Effector memory CD8-positive, alpha-beta T cell (primary cell): ENCODE measurements at places on chromosomes 3 and 15.
A peak's percentile ranks its signal among the peaks of the same experiment; 100 is the strongest.

GRCh38 chr3:198070871-198071270 is 110.9 kb downstream of the LMLN start:
- no peak for DNase-seq

DNA sequence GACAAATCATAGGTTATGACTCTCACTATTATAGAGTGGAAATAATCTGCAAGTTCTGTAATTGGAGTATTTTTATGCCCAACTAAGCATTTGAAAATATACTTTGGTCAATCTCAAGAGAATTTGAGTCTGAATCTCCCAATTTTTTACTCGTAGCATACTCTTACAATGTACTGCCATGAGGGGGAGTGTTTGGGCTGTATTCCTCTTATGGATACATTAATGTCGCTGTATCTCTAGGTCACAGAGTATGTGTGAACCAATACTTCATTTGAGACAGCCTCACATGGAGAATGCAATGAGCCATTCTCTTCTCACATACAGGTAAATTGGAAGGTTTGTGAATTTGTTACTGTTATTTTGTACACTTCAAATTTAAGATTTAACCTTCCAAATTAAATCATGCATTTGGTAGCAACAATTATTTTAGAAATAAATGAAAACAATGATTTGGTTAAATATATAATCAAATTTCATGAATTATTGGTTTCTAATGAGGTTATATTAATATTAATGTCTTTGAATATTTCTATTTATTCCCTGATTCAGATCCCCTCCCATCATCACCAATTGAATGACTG is 5.5 kb upstream of the CD200 start:
- DNase-seq, result peak; percentile 49

GRCh38 chr3:121992601-121993560 is 29.2 kb downstream of the ILDR1 start:
- DNase-seq, result no peak

DNA sequence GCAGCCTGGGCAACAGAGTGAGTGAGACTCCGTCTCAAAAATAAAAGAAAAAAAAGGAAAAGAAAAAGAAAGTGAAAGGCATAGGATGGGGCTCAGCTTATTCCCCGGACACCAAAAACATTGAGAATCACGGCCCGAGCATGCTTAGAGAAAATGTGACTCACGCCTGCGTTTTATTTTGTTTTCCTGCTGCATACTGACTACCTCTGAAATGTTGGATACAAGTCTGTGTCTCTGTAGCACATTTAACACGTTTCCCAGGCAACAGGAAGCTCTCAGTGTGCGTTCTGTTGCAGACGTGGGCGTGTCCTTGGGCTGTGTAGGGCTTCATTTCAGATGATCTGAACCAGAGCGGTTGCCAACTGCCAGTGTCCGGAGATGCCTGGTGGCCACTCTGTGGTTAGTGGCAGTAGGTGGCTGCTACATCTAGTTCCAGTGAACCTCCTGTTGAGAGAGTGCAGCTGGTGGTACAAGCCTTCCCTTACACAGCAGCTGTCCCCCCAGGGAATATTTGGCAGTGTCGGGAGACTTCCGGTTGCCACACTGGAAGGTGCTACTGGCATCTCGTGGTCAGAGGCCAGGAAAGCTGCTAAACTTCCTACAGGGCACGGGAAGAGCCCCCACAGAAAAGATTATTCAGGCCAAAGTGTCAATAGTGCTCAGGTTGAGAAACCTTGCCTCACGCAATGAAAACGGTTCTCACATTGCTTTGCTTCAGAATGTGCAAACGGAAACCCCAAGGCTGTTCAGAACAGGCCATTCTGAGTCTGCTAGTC is 3.0 kb downstream of the SLC51A start:
- DNase-seq, result peak; percentile 41

DNA sequence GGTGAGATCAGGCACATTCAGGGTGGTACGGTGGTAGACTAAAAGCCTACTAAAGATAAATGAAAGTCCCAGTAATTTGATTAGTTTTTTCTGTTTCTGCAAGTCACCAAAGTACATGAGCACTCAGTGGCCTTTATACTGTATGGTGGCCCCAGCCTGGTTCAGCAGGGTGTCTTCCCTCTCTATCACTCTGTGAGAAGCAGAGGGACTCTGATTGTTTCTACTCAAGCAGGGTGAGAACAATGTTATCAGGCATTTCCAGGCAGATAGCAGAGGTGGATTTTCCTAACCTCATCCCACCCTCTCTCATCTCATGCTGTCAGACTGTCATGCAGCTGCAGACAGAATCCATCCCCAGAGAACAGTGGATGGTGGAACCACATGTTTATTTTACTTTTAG is 71.5 kb upstream of the BFSP2 start:
- no peak for DNase-seq

DNA sequence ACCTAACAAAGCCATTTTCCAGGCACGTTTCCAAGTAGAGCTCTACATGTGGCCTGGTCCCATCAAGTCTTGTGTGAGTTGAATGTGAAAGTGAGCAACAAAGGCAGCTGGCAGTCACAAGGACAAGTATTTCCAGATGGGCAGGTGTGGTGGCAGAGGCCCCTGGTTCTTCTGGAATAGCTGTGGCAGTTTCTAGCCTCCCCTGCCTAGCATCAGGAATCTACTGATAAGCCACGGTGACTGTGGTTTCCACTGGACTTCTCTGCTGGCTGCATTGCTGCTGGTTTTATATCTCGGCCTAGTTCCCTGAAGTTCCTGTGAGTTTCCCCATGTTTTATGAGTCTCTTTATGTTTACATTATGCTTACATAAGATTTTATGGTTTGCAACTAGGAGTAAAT is 117.7 kb downstream of the GOLIM4 start:
- no peak for DNase-seq

- no peak for DNase-seq
Observed at GRCh38 chr3:30586096-30586805, 20.1 kb upstream of the TGFBR2 start.

GRCh38 chr3:29527246-29527645 is 246.4 kb downstream of the RBMS3 start:
- no peak for DNase-seq

DNA sequence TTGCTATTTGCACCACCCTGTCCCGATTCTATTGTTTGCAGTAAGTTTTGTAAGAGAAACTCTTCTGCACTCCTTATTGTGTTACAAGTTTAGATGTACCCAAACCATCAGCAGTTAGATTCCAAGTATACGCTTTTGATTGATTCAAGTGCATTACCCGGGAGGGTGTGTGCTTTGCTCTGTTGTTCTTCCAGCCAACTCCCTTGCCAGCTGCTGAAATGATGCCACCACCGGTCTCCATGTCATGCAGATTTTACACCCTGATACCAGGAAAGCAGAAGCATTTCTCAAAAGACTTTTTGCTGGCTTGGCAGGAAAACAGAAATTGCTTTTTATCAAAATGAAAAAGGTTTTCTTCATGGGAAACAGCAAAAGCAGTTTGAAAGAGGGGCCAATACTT is 1006.6 kb upstream of the CFAP20DC start:
- DNase-seq, result no peak

DNA sequence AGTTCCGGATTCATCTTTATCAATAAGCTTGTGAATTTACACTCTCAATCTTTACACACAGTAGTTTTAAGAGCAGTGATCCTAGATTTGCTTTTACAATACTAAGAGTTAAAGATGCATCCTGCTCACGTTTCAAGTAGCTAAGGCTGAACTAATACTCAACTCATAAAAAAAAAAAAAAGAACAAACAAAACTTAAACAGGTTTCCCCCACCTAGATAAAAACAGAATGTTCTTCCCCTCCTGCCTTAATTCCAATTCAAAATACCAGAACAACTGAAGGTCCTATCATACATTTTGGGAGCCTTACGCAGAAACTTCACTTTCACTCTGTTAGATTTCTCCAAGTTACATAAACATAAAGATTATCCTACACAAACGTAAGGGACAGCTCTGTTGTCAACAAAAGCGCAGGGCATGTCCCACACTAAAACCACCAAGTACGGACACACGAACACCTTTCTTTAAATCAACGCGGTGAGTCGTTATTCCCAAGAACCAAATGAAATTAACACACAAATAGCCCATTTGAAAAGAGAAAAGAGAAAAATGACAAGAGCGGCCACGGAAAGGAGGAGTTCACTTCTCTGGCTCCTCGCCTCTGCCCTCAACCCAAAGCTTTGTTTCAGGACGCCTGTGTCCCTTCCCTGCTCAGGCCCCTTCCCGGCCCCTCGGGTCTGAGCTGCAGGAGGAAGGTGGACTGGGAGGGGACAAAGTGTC is 941 bp downstream of the CBLB start:
- peak; percentile 26 for DNase-seq

GRCh38 chr3:171632766-171633165 is 172.6 kb upstream of the TNIK start:
- no peak for DNase-seq

DNA sequence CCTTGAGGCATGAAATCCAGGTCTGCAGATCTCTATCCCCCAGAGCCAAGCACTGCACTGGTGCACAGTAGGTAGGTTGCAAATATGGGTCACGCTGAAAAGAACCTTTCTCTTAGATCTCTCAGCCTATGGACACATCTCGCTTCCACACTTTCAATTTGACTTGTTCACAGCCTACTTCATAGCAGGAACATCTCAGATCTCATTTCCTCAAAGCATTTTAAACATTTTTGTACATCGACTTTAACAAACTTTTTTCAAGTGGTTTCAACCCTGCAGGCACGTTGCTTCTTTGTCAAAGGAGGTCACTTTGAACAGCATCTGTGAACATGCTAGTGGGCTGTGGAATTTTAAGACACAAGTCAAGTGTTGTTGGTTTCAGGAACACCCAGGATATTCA is 76.0 kb downstream of the SLC12A8 start:
- no peak for DNase-seq

- DNase-seq, result no peak
Observed at GRCh38 chr15:87944050-87944449, 312.5 kb downstream of the NTRK3 start.

DNA sequence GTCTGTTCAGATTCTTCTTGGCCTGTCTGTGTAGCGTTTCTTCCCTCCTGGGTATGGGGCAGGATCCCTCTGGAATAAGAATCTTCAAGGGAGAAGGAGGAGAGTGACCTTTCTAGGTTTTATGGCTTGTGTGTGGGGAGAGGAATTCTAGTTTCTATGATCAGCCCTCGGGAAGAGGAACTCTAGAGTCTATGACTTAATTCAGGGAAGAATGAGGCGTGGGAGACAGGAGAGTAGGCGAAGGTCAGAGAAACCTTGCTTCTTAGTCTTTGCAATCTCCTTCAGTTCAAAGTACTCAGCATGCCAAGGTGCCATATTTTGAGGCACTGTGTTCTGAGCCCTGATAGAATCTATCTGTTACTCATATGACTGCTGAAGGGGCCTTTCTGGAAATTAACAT is 99.2 kb upstream of the C3orf80 start:
- no peak for DNase-seq

GRCh38 chr15:77022646-77023575 is 28.0 kb downstream of the PSTPIP1 start:
- DNase-seq, result no peak

DNA sequence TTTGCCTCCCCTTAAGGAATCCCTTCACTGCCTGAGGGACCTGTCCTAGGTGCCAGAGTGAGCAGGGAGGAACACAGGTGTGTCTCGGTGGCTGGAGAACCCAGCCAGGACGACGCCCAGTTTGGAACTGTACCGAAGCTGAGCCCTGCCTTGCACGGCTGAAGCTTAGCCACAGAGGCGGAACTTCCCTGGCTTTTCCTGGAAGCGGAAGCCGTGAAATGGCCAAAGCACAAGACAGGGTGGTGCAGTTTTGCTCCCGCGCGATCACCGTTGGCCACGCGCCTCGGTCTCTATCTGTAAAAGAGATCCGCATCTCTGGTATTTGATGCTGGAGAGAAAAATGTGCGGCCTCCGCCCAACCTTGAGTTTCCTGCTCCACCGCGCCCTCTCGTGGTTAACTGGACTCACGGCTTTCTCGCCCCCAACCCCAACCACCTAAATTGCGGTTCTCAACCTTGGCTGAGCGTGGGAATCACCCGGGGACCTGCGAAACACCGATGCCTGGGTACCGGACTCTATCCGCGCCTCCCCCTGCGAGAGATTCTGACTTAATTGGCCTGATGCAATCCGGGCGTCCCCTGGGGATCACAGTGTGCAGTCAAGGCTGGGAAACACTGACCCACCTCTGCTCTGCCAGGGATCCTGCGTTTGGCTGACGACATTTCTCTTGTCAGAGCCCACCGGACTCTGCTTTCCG is 70.7 kb upstream of the ABHD2 start:
- peak; percentile 79 for DNase-seq

DNA sequence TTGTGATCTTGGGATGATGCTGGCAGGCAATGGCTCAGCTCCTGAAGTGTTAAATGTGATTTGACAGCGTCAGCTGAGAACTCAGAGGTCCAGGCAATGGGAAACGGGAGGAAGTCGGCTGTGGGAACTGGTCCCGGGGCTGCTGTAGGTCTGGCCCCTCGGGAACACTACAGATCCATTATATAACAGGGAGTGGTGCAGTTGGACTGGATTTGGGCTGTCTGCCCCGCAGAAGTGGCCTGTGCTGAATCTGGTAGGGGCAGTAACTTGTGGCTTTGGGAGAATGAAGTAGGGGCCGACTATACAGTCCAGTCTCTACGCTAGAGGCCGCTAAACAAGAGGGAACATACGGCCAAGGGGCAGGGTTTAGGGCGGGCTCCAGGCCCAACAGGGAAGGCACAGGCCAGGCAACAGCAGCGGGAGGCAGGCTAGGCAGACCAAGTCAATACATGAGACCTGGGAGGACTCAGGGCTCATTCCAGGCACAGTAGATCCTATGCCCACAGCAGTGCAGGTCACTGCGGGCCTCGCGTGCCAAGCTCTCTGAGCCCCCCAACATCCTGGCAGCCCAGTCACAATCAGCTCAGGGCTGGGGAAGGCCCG is 20.3 kb upstream of the IL16 start:
- DNase-seq, result no peak

DNA sequence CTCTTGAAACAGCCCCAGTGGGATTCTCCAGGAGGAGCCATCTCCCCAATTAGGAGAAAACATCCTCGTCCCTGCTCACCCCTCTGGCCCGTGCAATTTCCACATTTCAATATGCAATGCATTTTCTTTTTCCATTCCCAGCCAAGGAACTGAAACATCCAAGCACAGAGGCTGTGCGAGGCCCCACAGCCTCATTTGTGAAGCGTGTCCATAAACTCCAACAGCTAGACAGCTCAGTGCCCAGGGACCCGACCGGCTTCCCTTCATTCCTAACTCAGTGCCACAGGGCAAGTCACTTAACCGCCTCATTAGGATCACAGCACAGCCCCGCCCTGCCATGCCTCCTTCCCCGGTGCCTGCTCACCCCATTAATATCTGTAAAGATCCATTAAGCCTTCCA is 204.2 kb upstream of the IGF1R start:
- no peak for DNase-seq

DNA sequence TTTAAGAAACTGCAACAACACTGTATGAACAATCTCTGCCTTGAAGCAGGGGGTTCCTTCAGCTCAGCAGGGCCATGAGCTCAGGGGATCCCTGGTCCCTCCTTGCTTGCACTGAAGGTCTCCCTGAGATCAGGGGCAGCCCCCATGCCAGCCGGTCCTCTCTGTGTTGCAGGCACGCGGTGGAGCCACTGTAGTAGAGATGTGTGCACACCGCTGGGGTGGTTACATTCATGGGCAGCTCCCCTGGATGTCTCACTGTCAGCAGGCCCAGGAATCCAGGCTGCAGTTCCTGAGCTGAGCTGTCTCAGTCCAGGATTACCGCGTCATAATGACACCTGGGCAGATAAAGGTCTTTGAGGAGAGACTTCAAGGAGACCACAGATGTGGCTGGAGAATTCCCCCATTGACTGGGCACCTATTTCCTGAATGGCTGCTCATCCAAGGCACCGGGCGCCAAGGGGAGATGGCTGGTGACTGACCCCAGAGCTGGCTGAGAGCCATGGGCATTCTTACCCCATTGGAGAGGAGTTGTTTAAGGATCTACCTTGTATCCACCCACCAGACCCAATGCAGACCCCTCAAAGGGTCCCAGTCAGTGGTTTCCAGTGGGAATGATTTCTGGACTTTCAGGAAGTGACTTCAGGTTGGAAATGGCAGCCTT is 10.4 kb upstream of the KLF13 start:
- no peak for DNase-seq
